Hematopoietic multipotent progenitor cell treated with erythropoietin and hydrocortisone succinate and interleukin-3 and kit ligand, for 17 days (in vitro differentiated cells): ENCODE measurements at places on chromosomes 3 and 15.

DNA sequence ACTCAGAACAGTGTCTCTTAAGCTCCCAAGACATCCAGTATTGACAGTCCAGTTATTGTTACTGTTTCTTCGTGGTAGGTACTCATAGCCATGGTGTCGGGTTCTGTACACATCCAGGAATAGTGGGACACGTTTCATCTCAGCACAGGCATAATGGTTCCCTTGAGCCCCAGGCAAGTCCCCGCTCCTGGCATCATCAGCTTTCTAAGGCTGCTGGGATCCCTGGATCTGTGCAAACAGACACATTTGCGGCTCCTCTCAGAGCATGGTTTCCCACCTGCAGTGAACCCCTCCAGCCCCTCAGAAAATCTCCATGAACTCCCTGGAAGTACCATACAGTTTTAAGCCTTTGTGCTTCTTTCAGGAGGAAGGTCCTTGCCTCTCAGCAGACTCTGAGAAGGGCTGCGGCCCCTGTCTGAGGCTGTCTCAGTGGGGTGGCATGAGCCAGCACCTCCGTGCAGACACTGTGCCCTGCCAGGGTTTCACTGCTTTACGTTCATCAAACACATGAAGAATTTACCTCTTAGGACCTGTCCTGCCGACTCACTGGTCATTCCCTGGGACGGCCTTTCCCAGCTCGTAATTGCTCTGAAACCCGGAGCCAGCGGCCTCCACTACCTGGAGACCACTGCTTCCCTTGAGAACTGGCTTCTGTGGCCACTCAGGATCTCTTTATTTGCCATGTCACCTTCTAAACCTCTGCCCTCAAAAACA is 124.9 kb downstream of the LRRK1 start:
- no peak for DNase-seq

DNA sequence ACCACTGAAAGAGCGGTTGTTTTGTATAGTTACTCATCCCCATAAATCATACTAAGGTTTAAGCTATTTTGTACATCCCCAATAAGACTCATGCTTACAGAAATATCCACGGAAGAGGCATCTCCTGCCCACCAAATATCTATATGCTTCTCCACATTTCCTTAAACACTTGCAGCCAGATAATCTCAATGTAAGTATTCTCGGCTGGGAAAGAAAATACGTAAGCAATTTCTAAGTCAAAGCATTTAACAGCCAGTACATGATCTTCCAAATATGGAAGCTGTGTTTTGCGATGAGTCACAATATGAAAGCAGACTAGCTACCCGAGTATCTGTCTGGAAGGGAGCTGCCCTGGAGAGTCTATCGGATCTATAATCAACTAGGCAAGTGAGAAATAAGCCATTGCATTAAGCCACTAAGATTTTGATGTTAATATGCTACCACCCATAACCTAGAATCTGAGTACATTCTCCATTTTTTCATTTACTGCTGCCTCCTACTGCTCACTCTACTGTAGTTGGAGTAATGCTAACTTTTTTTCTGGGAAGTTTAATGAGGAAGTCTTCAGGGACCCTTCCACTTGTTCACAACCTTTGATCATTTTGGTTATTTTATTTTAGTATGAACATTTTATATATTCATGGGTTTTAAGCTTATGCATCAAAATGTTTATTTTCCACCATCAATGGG is 26.9 kb upstream of the ZMAT3 start:
- no peak for DNase-seq

- DNase-seq: no peak
These were observed 388.0 kb upstream of the LMCD1 start for GRCh38 chr3:8113626-8114025.

- DNase-seq: no peak
These were observed 42.3 kb upstream of the KLHL25 start for GRCh38 chr15:85837011-85837433.

DNA sequence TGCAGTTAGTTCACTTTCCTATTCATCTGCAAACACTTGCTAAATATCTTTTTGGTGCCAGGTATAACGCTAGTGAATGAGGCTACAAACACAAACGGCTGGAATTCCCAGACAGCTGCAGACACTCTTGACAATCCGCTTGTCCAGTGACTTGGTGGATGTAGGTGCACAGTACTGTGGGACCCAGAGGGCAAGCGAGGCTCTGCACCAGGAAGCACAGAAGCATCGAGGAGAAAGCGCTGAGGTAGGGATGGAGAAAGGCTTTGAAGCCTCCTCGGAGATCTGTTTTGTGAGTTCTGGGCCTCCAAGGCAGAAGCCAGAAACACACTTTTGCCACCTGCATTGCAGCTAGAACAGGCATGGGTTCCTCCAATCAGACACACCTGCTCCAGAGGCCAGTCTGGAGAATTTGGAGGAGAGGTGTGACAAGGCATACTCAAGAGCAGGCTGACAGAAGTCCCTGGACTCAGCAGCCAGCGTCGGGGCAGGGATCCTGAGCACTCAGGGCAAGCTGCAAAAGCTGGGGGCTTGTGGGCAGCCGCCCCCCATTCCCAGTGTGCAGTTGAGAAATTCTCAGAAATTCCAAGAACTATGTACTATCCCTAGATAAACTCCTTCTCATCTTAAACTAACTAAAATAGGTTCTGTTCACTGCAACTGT is 232.5 kb downstream of the OCA2 start:
- DNase-seq: no peak

DNA sequence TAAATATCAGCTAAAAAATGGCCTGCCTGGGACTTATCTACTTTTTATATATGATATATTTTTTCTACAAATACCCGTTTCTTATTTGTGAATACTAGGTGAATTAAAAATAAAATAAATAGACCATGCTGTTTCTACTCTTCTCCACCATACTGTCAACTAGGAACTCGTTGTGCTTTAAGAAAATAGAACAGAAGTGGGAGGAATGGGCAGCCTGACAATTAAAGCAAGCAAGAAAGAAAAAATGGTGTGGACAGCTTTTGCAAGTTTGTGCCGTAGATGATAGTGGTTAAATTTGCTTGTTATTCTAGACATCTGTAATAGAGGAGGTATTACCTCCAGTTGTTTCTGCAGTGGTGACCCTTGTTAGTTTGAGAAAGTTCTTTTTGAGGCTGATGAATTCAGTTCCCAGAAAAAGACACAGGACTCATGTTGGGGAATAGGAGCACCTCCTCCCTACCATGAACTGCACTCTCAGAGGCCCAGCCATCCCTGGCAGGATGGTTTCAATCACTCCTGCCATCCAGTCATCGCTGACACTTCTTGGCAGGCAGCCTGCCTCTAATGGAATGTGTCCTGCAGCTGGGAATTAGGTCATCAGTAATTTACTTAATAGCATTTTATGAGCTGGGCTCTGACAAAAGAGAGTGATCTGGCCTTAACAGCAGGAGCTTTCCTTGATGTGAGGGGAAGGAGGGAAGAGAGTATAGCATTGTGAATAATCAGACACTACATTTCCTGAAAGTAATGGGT is 105.0 kb upstream of the GAP43 start:
- no peak for DNase-seq

DNA sequence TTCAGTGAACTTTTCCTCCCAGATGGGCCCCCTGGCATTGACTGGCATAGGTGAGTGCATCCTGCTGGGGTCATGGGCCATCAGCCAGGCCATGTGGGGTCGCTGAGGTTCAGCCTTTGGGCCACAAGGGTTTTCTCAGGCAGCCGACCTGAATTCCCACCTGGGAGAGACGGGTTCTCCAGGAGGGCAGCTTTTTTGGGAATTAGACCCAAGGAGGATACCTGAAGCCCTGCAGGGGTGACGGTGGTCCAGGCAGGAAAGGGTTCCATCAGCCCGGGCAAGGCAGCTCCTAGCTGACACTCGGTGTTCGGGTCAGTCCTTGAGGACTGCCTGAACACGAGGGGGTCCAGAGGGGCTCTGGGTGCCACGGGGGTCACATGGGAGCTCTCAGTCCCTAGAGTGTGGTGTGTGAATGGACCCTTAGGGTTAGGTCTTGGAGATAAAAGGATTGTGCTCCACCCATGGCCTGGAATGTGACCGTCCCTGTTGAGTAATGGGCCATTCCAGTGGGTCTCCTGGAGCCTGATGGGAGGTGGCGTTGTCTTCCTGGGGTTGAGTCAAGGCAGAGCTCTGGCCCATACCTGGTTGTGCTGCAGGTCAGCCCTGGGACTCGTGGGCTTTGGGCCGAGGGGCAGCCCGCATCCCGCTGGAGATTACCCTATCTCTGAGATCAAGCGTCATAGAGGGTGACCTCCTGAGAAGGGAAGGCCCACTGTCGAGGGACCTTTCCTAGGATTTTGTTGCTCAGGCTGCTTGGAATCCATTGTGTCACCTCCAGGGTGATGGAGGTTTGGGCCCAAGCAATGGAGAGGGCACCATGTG is 192.8 kb downstream of the UBE3A start:
- DNase-seq: no peak

GRCh38 chr3:63405882-63406281 is 127.8 kb downstream of the SYNPR start:
- DNase-seq: no peak

GRCh38 chr3:28575746-28576613 is 227.4 kb upstream of the AZI2 start:
- DNase-seq: no peak

DNA sequence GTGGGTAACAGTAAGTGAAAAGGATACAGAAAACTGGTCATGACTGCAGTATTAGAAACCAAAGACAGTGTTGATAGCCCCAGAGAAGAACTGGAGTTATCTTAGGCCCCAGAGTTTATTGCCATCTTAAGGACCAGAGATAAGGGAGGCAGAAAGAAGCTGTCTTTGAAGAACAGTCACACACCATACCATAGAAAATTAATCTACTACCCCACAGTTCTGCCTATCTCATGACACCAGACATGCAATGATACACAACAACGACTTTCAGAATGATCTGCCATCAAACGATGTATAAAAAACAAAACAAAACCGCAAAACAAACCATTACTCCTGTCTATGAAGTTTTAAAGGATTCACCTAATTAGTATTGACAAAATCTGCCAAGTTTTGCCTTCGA is 9.6 kb downstream of the CPOX start:
- DNase-seq: peak; percentile 83
